BJ (cell line): ENCODE measurements at places on chromosomes 12 and 14.

- no peak for DNase-seq
Measured at GRCh38 chr12:114954511-114955055, 270.6 kb upstream of the TBX3 start.

DNA sequence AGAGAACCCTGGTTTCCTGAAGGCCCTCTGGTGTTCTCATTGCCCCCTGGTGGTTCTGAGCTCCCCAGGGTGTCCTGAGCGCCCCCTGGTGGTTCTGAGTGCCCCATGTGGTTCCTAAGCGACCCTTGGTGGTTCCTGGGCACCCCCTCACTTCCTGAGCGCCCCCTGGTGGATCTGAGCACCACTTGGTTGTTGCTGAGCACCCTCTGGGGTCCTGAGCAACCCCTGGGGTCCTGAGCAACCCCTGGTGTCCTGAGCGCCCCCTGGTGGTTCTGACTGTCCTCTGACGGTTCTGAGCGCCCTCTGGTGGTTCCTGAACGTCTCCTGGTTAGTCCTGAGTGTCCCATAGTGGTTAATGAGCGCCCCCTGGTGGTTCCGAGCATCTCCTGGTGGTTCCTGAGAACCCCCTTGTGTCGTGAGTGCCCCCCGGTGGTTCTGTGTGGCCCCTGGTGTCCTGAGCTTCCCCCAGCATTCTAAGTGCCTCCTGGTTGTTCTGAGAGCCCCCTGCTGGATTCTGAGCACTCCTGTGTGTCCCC is 568.3 kb downstream of the TMEM121 start:
- DNase-seq: no peak

GRCh38 chr14:103314496-103315277 is 19.4 kb upstream of the EIF5 start:
- no peak for DNase-seq

DNA sequence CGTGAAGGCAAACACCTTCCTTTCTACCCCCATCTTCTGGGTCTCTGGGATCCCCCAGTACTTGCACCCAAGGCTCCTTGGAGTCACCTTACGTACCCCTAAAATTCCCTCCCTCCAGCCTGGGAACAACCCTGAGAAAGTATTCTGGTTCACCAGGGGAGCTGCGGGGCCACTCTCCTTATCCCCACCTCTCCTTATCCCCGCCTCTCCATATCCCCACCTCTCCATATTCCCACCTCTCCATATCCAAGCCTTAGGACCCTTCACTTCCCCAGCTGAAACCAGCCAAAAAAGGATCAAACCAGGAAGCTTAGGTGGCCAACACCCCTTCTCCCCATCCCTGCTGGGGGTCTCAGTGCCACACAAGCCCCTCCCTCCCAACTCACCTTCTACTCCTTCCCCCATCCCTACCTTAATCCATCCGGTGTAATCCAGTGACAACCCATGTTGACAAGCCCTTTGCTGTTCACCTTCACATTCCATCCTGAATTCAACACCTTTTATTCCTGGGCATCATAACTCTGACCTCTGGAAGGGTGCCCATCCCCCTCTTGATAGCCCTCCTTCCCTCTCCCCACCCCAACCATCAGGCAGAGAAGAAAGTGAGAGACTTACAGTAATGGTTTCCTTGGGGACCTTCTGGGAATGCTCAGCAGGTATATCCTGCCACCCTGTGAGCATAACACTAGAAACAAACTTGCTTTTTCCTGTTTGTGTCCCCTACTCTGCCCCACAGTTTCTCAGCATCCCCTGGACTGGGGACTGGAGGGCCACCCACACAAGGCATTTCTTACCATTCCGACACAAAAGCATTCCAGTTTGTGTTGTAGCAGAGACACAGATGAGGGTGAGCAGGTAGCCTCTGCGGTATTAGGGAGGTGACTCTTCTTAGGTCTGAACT is 1.6 kb upstream of the MSI1 start:
- no peak for DNase-seq

DNA sequence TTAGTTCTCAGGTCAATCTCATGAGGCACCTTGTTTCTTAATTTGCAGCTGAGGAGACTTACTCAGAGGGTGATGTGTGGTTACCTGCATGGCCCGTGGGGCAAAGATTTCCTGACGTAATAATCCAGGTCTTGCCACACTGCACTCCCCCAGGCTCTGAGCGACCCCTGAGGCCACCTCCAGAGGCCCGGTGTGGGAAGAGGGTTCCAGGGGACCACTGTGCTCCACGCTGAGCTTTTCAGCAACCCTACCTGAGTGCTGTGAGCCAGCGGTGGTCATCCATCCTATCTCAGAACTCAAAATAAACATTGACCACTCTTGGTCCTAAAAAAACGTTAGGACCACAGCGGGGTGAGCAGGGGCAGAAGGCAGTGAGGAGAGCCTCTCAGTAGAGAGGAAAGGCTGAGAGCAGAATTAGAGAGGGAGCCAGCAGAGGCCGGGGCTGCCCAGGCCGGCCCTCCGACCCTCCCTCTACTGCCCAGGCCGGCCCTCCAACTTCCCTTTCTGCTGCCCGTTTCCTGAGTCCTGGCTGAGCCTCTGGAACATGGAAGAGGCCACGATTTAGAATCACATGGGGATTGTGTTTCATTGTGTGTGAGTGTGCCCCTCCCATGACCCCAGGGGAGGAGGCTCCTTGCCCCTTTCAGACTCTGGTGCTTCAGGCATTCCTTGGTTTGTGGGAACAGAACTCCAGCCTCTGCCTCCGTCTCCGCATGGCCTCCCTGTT is 188.2 kb upstream of the DIO3 start:
- DNase-seq: no peak

DNA sequence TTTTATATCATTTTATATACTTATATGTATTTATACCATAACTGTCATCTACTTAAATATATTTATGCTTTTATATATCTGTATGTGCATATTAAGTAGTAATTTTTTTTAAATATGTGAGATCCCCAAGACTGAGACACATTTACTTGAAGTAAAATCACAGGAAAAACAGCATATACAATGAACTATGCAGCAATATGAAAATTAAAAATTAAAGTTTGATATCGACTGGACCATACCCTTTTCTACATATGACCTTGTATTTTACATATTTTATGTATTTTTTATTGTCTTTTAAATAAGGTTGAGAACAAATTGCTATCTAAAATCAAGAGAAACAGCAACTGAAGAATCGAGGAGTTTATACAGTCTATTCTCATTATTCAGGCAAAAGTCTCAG is 50.0 kb downstream of the TSPAN19 start:
- DNase-seq: no peak

GRCh38 chr14:92969430-92969829 is 46.5 kb downstream of the CHGA start:
- no peak for DNase-seq

DNA sequence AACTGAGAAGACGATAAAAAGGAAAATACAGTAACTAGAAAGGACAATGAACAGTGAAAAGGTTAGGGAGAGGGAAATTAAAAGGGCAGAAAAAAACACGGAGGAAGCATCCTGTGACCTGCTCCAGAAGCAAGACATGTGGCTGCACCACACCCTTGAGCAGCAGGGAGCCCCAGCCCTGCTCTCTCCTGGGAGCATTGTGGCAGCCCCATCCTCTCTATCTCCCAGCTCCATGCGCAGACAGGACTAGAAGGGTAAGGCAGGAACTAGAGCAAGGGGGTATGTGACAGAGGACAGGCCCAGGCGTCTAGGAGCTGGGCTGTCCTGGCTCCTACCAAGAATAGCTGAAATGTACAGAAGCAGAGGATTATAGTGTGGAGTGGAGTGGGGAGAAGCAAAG is 38.6 kb upstream of the SMUG1 start:
- no peak for DNase-seq

DNA sequence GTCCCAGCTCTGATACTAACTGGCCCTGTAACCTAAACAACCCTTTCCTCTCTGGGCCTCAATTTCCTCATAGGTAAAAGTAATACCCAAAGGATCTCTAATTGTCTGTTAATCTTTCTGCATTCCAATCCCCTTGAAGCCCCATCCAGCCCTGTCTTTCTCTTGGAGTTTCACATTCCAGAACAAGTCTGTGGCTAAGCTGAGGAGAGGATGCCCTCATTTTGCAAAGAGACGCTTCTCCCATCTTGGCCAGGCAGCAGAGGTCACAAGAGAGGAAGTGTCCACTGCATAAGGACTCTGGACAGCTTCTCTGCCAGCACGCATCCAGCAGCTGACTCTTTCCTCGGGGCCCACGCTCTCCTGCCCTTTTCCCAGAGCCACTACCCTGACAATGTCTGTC is 263.4 kb upstream of the FKBP4 start:
- DNase-seq: no peak

DNA sequence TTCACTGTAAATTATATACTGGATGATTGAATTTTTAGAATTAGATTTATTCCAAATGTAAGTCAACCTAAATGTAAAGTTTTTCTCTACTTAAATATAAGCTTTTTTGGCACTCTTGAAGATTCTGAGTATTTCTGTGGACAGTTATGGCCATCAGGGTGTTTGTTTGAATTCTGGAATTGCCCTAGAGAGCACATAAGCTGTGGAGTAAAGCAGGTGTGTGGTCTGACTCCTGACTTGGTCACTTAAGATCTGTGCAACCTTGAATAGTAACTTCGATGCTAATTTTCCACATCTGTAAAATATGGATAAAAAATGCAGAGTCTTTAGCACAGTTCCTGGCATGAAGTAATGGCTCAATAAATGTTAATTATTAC is 64.4 kb downstream of the FUT8 start:
- DNase-seq: no peak

DNA sequence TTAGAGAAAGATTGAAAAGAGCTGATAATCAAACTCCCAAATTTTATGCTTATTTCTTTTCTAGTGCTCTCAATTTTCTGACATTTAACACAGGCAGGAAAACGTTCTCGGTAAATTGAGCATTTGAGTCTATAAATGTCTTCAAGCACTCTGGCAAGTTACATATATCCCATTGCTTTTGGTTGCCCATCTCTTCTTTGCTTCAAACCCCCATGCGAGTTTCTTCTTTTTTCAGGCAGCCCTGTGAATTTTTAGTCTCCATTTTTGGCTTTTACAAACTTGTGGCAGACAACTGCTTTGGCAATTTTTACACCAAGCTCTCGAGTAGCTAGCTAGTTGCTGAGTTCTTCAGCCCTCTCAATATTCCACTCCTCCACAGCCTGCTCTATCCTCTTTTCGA is 8.7 kb upstream of the TMEM63C start:
- no peak for DNase-seq

GRCh38 chr14:28629328-28630004 is 137.1 kb upstream of the FOXG1 start:
- DNase-seq: no peak

DNA sequence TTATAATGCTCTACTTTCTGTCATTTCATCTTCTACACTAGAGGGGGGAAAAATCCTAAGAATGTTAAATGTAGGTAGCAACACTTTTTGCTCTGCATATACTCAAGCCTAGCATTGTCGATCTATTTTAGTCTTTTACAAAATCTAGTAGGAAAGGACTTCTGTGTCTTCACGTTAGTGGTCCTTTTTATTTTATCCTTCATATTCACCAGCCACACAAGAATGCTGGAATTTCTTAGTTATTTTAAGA is 253.0 kb upstream of the FLRT2 start:
- DNase-seq: no peak

DNA sequence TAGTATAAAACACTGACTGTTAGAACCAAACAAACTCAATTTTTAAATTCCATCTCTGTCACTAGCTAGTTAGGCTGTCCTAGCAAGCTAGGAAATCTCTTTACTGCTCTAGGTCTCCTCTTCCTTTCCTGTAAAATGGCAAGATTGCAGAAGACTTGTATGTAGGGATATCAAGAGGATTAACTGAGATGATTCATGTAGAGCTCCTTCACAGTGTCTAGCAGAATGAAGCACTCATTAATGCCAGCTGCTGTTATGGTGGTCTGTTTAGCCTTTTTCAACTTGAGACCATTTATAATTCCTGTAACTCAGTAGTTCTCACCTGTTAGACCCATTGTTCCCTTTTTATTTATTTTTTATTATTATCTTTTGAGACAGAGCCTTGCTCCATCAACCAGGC is 67.8 kb upstream of the KCNH3 start:
- no peak for DNase-seq

DNA sequence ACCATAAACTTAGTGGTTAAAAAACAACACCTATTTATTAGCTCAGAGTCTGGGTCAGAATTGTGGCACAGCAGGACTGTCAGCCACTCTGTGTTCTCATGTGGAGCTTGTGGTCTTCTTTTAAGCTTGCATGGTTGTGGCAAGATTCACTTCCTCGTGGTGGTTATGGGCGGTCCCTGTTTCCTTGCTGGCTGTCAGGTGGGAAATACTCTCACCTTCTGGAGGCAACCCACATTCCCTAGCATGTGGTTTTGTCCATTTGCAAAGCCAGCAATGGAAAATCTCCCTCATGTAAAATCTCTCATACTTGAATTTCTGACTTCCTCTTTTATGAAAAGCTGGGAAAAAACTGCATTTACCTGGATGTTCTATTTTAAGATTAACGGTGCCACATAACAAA is 229.8 kb downstream of the ALX1 start:
- no peak for DNase-seq

- DNase-seq: peak; percentile 3
Measured at GRCh38 chr12:28998662-28999120, 150.4 kb upstream of the FAR2 start.

GRCh38 chr12:9773216-9773877 is 12.6 kb upstream of the CD69 start:
- DNase-seq: no peak

GRCh38 chr12:70317781-70318180 is 48.3 kb upstream of the KCNMB4 start:
- no peak for DNase-seq

DNA sequence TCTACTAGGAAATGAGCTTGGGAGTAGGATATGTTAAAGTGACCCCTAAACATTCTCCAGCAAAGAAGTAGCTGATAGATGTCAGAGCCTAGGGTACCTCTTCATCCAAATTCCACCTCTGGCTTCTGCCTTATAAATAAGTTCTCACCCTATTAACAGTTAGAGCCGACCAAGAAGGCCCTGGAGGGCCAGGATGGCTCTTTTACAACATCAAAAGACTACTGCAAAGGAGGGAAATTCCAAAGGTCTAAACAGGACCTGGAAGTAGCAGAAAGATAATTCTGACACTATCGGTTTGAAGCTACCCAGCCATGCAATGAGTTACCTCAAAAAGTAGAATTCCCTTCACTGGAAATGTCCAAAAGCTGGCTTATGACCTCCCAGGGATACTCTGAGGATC is 90.0 kb downstream of the PPM1H start:
- DNase-seq: no peak

DNA sequence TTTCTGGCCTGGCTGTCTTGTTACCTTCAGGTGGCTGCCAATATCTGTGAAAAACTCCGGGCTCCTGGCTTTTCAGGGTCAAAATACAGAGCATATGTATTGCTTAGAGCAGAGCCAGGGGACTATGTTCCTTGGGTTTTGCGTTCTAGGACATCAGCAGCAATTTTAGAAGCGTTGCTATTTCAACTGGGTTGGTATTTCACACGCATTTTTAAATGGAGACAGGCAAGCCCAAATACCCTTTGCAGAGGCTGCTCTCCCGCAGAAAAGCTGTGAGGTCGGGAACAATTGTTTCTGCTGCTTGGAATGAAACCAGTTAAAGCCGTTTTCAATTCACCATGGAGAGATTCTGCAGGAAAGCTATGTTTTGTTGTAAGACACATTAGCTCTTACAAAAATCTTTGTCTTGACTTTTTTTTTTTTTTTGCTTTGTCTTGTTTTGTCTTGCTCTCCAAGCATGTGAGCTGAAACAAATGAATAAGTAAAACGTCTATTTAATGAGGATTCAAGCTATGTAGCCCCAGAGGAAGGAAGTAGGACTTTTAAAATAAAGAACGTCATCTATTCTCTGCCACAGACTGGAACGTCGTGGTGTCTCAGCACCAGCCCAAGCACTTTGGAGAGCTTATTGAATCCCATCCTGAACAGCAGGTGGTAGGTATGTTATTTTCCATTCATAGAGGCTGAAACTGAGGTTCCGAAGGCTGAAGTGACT is 181.0 kb upstream of the TBX3 start:
- DNase-seq: no peak

GRCh38 chr12:94031763-94032162 is 116.6 kb upstream of the PLXNC1 start:
- no peak for DNase-seq
